ENCODE measurements at places on chromosomes 2 and 18.

DNA sequence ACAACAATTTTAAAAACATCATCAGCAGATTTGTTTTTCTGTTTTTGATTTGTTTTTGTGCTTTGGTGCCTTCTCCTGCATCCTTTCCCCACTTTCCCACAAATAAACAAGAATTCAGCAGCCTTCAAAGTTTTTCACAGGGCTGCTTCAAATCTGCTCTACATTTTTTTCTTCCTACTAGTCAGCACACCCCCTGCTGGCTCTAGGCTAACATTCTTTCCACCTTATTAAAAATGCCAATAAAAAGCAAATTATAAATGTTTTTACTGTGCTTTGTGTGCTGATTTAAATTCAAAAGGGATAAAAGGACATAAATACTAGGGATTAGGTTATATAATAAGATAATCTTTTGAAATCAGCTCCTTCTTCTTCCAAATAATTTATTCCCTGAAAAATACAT is 6.2 kb upstream of the CNTNAP5 start:
- no peaks in the 10 kb centered on the region for H3K36me3 ChIP-seq
- no peak overlapping the region for H3K27ac ChIP-seq
- H3K4me1 ChIP-seq: no peaks in the 10 kb centered on the region
- no peak overlapping the region for H3K4me3 ChIP-seq
- DNase-seq: peak; percentile 14

DNA sequence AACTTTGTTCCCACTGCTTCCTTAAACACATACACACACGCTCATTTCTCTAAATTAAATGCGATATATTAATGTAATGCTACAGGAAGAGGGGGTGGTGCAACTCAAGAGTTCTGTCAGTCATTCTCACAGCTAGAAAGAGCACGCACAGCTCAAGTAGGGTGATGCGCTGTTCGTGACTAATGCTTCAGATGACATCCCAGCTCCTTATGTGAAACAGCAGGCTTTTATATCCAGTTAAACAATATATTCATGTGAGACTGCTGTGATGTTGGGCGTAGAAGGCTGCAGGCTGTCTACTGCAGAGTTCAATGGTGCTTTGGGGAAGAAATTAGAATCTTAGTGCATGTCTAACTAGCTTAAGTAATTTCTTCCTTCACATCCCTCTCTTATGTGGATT is 912.6 kb upstream of the FSHR start:
- H3K27me3 ChIP-seq: no peaks in the 10 kb centered on the region
- H3K4me1 ChIP-seq: no peaks in the 10 kb centered on the region
- no peak overlapping the region for H3K27ac ChIP-seq
- DNase-seq: no peak
- H3K36me3 ChIP-seq: no peaks in the 10 kb centered on the region

- no peak overlapping the region for H3K27ac ChIP-seq
- H3K27me3 ChIP-seq: no peaks in the 10 kb centered on the region
- peaks cover 13% of the 10 kb centered on the region for H3K4me1 ChIP-seq
- H3K4me3 ChIP-seq: no peak overlapping the region
These were observed 4.8 kb downstream of the C2orf66 start for GRCh38 chr2:196804381-196804780.

DNA sequence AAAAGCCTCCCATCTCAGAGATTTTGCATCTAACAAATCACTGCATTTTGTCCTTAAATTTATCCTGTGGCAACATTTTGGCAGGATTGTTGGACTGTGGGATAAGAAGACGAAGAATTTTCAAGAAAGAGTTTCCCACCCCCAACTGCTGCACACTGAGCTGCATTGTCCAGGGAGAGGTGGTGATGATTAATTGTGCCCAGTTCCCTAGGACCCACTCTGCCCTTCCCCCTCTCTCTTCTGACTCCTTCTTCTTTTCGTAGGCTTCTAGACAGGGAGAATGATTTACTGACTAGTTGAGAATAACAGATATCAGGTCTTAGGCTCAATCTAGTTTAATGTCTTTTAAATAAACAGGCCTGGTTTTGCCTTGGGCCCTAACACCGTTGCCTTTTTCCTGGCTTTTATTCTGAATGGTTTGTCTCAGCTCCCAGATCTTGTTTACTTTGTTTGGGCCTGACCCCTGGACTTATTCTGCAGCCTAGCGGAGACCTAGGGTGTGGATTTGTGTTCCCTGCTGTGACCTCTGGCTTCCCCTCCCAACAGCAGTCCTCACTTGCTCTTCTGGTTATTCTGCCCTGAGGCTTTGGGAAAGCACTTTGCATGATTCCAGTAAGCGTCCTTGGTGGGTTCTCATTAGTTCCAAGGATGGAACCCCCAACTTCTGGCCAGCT is 233.3 kb downstream of the INSIG2 start:
- H3K4me3 ChIP-seq: no peak overlapping the region
- peaks cover 3% of the 10 kb centered on the region for H3K27me3 ChIP-seq
- H3K27ac ChIP-seq: no peak overlapping the region
- H3K4me1 ChIP-seq: peaks cover 8% of the 10 kb centered on the region
- H3K36me3 ChIP-seq: no peaks in the 10 kb centered on the region

DNA sequence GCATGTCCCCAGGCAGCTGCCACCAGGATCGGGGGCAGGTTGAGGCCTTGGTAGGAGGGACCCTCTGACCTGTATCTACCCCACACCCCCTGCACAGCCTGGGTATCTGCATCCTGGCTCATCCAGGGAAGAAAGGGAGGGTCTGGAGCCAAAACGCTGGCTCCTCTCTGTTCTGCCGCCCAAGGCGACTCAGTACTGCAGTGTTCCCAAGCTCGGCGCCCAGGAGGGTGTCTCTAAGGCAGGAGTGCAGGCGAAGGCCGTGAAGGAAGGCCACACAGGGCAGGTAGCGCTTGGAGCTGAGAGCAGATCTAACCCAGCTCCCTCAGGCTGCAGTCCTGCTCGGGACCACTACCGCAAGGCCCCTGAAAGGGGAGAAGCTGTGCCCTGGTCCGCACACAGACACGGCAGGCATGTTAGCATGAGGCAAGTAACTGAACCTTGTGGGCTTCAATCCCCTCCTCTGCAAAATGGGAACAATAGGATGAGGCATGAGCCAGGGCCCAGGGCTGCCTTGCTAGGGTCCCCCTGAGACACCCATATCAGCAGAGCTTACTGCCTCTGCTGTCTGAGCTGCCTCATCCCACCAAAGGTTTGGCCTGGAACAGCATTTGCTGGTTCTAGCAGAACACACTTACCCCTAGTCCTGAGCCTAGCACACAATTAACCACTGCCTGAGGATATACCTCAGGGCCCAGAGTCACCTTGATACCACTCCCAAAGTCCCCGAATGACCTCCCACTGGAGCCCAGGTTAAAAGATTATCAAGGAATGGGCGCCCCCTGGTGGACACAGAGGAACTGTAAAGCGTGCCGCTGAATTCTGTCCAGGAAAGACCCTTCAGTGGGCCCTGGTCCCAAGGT is 6.5 kb downstream of the PTMA start:
- H3K36me3 ChIP-seq: peaks cover 25% of the 10 kb centered on the region
- H3K4me3 ChIP-seq: no peak overlapping the region
- H3K27me3 ChIP-seq: peaks cover 20% of the 10 kb centered on the region
- DNase-seq: peak; percentile 81

DNA sequence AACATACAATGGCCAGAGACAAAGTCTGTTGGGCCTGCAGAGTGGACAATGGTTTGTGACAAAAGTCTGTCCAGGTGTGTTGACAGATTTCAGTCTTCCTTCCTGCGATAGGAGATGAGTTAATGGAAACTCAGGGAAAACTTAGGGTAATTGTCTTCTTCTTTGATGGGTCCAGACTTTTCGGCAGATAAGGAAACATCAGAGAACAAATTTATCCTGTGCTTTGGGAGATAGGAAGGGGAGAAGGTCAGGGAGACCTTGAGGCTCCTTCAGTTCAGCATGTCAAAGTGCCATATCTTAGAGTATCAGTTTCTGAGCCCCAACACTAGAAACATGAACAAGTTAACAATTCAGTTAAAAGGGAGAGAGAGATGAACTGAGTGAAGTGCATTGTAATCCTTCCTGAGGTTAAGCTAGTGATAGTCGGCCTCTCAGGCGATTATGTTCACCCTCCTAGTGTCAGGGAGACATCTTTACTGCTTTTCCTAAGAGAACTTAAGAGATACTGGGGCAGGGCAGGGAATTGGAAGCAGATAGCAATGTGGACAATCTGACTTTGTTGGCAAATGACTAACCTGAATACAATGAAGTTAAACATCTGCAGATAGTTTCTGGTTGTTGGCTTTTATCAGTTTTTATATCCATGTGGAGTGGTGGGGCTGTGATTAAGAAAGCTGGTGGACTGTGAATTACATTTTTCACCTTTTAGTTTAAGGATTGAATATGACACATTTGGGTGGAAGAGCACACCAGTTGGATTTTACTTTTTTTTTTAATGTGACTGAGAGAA is 248.8 kb upstream of the FN1 start:
- peaks cover 9% of the 10 kb centered on the region for H3K4me1 ChIP-seq
- no peak overlapping the region for H3K4me3 ChIP-seq
- DNase-seq: no peak
- peaks cover 2% of the 10 kb centered on the region for H3K27me3 ChIP-seq
- no peak overlapping the region for H3K27ac ChIP-seq

DNA sequence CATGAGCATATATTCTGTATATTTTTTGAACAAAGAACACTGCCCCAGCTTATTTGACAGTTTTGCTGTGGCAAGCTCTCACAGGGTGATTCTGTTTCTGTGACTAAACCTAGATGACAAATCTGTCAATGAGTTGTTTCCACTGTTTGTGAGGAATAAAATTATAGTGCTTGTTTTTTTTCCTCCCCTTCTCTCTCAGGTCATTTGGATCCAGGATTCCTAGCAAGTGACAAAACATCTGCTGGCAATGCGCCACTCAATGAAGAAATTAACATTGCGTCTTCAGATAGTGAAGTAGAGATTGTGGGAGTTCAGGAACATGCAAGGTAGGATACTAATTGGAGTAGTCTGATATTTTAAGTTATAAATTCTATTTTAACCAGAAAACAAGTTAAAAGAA is 149.3 kb downstream of the HAUS1 start:
- peaks cover 4% of the 10 kb centered on the region for H3K27me3 ChIP-seq
- peaks cover 24% of the 10 kb centered on the region for H3K4me1 ChIP-seq
- H3K4me3 ChIP-seq: no peak overlapping the region
- no peak for DNase-seq
- no peak overlapping the region for H3K27ac ChIP-seq

All from endothelial cell (in vitro differentiated cells).